ENCODE measurements at places on chromosomes 2 and 18.

DNA sequence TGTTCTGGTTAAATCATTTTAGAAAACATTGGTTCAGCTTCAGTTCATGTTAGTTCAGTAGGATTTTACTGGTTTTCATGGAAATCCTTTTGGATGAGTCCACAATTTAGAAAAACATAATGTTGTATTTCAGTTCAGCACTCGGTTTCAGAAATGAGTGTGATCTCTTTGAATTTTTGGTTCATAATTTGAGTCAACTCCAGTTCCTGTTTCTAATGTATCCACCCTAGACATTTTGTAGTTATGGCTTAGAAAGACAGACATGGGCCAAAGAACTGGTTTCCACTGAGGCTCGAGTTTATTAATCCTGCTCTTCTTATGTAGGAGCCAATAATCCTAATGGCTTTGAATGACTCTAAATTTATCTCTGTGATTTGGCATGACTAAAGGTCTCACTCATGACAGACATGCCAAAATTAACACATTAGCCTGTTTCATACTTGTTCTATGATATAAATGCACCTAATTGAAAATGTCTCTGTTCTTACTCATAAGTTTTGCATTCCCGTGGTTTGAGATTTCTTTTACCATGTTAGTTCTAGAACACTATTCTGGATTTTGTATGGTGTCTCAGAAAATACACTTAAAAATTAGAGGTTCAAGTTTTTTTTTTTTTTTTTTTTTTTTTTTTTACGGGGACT is 82.3 kb upstream of the SPRED2 start:
- no peak for DNase-seq

DNA sequence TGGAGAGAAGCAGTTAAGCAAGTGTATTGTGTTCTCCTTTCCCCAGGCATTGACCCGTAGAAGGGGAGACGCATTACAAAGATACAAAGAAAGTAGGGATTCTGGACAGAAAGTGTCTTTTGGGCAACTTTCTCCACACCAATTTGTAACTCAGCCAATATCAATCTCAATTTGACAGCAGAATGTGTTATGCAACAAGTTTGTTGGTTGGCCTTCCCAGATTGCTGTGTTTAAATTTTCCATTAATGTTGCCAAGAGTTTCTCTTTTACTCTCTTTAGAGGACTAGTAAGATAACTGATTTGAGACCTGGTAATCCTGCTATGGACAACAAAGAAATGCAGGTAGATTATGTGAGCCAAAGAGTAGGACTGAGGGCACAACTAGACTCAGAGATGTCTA is 279.6 kb downstream of the ZNF804A start:
- DNase-seq, result no peak

- no peak for DNase-seq
Measured at GRCh38 chr2:237510502-237511217, 23.6 kb downstream of the MLPH start.

DNA sequence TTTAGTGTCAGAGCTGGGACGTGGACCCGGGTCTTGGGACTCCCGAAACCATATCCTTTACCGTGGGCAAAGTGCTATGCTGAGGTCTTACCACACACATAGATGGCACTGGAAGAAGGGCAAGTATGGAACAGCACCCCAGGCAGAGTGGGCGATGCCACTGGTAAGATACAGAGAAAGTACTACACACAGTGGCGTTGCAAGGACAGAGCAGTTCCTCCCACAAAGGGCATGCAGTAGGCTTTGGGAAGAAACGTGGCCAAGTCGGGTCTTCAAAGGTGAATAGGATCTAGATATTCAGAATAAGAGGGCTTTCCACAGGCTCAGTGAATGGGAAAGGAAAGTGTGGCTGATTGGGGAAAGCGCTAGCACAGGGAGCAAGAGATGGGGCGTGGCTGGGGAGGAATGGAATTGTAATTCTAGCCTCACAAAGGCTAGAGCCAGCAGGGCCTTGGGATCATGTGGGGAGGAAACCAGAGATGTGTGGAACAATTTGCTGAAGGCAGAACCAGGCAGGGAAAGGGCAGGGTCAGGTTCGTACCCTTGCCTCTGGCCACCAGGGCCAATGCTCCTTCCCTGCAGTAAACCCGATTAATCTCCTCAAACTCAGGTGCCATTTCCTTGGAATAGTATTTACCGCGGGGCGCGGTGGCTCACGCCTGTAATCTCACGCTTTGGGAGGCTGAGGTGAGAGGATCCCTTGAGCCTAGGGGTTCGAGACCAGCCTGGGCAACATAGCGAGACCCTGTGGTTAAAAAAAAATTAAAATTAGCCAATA is 36.0 kb downstream of the PCBP1 start:
- no peak for DNase-seq

GRCh38 chr18:12766986-12767433 is 64.2 kb downstream of the PSMG2 start:
- DNase-seq, result no peak

DNA sequence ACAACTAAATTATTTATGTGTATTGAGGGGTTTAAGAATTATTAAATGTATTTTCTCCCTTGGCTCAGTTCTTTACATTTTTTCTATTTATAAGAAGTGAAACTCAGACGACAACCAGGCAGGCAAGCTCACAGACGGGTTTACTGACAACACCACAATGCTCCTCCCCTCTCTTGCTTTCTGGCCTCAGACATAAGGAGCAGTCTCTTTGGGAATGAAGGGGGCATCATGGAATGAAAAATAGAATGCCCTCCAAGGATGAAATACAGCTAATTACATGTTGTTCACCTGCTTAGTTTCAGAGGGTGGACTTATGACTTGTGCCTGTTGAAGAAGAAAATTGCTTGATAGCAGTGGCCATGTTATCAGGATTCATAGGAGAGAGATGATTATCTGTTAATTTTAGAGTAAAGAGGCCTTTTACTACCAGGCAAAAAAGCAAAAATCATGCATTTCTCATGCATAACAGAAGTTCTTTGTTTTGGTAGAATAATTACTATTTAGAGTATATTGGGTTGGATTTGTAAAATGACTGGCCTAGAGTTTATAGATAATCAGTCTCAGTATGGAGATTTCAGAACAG is 172.1 kb upstream of the LRRTM1 start:
- no peak for DNase-seq

DNA sequence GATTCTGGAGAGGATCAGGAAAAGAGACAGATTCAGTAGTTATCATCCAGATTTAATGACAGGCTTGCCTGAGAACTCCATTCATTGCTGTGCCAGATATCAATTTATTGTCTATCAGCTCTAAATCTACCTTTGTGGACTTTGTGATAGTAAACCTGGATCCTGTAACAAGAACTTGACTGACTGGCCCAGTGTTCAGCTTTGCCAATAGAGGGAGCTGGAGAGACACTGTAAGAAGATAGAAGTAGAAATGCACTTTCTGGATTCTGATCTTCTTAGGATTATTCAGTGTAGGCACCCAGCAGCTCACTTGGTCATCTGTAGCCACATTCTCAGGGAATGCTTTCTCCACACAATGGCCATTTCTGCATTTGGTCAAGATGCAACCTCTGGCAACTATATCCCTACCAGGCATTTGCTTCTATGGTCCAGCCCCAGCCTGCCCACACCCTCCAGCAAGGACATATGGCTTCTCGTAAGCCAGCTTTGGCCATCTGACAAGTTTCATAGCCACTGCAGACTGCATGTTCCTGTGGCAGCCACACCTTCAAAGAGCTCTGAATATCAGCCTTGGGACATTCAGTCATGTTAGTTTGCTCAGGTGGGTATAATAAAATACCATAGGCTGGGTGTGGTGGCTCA is 6.1 kb upstream of the SERPINB8 start:
- DNase-seq, result peak; percentile 56

DNA sequence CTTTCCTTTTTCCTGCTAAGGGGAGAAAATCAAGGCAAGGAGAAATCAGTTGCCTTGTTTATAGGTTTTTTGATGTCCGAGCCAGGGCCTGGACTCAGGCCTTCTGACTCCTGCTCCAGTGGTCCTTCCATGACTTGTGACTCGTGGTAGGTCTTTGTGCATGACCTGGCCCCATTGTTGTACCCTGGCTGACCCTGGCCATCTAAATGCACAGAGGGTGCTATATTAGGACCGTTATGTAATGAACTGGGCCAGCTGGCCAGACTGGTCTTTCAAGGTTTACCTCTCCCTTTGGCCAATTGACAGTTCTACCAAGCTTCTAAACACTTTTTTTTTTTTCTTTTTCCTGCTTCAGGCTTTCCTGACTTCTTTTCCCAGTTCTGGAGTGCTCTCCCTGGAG is 81.1 kb downstream of the SETBP1 start:
- no peak for DNase-seq

DNA sequence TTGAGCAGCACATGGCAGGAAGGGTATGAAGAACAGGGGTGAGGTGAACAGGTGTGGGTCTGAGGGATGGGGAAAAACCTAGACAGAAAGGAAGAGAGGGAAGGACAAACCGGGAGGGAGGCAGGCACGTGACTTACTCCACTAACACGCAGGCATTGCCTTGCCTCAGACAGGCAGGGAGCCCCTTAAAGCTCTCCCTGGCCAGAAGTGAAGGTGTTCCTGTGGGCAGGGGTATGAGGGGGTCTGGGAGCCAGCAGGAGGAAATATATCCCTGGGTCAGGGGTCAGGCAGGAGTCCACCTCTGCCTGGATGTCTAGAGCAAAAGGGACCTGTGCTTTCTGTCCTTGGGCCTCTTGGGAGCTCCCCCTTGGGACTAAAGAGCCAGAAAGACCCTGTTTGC is 135.3 kb upstream of the EPAS1 start:
- no peak for DNase-seq

DNA sequence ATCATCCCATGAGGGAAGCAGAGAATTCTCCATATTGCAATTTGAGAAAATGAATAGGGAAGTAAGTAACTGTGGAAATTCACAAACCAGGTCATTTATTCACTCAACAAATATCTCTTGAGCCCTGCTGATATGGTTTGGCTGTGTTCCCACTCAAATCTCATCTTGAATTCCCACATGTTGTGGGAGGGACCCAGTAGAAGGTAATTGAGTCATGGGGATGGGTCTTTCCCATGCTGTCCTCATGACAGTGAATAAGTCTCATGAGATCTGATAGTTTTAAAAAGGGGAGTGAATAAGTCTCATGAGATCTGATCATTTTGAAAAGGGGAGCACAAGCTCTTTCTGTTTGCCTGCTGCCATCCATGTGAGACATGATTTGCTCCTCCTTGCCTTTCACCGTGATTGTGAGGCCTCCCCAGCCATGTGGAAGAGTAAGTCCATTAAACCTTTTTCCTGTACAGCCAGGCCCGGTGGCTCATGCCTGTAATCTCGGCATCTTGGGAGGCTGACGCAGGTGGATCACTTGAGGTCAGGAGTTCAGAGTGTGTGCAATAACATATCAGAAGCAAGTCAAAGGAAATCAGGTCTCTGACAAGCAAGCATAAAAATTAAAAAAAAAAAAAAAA is 193.2 kb downstream of the NDUFA10 start:
- no peak for DNase-seq

GRCh38 chr2:201542291-201542690 is 90.8 kb downstream of the STRADB start:
- no peak for DNase-seq

DNA sequence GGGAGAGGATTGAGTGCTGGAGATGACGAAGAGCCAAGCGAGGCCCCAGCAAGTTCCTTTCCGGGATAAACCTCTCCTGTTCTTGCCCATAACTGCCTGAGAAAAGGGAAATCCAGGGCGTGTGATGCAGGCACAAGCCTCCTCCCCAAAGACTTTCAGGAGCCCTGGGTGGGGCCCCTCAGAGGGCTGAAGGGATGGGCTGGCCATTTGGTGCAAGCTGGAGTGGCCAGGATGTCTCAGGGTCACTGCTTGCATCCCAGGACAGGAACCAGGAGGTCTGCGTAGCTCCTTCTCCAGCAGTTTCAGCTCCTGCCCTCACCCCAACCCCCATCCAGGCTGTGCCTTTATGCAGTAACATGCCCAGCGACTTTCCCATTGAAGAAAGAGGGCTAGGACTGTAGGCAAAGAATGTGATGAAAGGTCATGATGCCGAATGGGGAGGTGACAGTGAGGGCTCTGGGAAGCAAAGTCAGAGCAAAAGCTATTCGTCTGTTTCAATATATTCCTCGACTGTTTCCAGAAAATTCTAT is 80.2 kb downstream of the PXDN start:
- no peak for DNase-seq

- DNase-seq, result no peak
Measured at GRCh38 chr2:73987948-73988700, 3.4 kb downstream of the TET3 start.

DNA sequence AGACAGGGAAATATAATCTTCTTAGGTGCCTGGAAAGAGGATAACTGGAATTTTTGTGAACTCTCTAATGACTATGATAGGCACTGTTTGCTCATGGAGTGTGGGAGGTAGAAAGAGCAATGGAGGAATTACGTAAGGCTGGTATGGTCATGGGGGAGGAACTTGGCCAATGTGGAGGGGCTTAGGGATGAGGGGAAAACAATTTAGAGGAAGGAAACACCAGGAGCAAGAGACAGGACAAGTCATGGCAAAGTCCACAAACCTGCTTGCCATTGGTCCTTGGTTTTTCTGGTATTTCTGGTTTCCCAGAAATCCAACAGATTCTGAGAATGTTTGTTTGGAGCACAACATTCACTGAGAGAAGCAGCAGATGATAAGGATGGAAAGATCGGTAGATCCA is 274.2 kb downstream of the DYSF start:
- DNase-seq, result no peak

DNA sequence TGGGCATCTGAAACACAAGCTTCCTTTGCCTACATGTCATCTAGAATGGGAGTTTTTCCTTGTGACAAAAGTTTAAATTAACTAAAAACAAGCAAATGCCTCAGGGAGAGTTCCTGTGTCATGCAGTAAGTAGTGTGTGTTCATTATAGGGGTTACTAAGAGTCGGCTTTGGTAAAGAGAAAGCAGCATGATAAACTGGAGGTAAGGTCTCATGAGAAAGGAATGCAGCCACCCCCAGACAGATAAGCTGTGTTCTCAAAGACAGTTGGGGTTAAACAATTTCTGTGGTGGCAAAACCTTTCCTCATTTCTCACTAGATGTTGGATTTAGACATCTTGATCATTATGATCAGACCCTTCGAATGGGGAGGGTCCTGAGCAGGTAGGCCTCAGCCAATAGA is 129.7 kb downstream of the MAP4K4 start:
- DNase-seq, result no peak

GRCh38 chr2:10373931-10374330 is 71.2 kb downstream of the HPCAL1 start:
- no peak for DNase-seq

- DNase-seq, result no peak
Measured at GRCh38 chr2:239328351-239329191, 72.2 kb downstream of the HDAC4 start.

DNA sequence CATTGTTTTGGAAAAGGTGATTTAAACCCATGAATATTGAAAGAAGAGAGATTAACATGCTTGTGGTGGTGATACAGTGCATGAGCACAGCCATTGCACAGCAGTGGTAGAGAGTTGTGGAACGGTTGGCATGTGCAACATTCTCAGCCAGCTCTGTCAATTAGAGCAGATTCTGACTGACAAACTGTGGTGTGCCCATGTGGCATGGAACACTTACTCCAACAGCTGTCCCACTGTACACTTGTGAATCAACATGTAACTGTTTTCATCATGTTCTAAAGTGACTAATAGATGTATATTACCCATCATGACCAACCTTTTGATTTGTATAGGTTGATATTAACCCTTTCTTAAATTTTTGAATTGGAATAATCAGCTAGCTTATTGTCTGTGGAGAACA is 55.6 kb downstream of the PKP4 start:
- no peak for DNase-seq

GRCh38 chr2:37325625-37326071 is 1.0 kb upstream of the PRKD3 start:
- no peak for DNase-seq
